Sciatic nerve (tissue), 2 donors: ENCODE measurements at places on chromosomes 4 and X.

- DNase-seq = no peak
Measured at GRCh38 chr4:25835384-25835783, 27.4 kb downstream of the SEL1L3 start.

DNA sequence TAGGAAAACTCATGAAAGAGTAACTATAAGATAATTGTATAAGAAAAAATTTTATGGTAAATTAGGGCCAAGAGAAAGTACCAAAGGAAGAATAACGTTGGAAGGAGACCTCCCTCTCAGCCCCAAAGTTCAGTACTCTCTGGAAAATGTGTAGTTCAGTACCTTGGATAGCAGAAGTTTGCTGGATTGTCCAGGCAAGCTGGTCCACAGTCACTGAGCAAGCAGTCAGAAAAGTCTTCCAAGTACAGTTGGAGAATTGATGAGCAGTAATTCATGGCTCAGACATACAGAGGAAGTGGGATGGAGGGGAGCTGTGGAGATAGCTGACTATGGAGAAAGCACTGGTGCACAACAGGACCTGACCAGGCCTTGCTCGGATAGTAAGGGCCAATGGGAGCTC lies 598.2 kb upstream of the NDST4 start:
- no peak for DNase-seq

DNA sequence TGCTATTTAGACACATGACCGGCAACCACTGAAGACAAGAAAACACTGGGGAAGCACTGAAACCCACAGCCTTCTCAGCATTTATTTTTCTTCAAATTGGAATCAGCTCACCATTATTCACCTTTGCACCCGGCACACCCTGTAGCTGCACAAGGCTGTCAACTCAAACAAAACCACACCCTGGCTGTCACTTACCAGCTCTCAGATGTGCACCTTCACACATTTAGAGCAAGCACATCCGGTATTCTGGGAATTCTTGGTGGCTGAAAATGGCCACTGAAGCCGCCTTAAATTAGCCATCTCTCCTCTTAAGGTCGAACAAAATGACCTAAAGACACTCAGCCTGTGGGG lies 5.9 kb downstream of the ZFYVE28 start:
- DNase-seq = no peak

DNA sequence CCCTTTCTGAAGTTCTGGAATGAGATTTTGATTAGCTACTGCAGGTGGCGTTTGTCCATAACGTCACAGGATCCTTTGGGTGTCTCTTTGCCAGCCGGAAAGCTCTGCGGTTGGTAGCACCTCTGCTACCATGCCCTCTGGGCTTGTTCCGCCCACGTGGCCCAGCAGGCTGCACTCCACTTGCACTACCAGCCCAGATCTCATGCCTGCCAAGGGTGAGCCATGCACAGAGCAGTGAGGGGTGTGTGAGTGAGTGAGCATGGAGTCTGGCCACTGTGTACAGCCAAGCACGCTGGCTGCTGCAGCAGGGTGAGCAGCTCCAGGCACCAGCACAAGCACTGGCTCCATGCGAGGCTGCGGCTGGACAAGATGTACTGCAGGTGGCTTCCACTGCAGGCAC lies 6.6 kb upstream of the HNRNPD start:
- no peak for DNase-seq

GRCh38 chr4:109319156-109319555 lies 16.7 kb upstream of the COL25A1 start:
- DNase-seq = no peak

DNA sequence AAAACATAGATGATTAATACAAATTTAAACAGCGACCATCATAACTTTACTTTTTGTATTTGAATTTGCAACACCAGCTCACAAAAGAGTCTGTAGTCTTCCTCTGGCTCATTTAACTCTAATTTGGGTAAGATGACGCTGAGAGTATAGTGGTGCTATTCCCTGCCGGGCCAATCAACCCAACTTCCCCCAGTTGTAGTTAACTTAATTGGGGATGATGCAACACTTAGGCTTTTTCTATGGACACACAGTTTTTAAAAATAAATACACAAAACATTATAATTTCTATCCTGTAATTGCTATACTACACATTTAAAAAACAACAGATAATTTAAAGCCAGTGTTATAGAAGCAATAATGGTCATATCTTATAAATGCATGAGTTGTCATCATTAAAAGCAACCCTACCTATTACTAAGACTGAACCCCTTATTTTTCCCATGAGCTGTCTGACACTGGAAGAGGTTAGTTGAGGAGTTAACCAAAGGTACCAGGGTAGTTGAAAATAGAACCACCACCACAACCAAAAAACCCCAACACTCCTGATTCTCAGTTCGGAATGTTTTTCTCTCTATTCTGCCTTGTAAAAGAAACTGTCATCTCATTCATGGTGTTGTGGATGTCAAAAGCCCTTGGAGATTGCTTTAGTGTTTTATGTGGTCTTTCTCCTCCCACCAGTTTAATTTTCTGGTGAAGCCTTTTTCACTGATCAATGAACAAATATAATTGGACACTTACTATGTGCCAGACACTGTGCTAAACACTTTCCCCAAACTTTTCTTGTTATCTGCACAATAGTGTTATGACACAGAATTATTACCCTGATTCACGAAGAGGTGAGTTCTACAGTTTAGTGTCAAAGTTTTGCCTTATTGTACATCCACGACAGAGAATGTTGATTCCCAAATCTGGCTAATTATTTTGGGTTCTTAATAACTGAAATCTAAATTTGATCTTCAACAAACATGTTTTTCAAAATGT lies 61.5 kb upstream of the RAPGEF2 start:
- no peak for DNase-seq

GRCh38 chrX:88425739-88426138 lies 321.3 kb upstream of the CPXCR1 start:
- no peak for DNase-seq

- DNase-seq = no peak
Measured at GRCh38 chr4:44462259-44462658, 13.7 kb upstream of the KCTD8 start.

- no peak for DNase-seq
Measured at GRCh38 chr4:52566136-52567031, 92.7 kb downstream of the USP46 start.

DNA sequence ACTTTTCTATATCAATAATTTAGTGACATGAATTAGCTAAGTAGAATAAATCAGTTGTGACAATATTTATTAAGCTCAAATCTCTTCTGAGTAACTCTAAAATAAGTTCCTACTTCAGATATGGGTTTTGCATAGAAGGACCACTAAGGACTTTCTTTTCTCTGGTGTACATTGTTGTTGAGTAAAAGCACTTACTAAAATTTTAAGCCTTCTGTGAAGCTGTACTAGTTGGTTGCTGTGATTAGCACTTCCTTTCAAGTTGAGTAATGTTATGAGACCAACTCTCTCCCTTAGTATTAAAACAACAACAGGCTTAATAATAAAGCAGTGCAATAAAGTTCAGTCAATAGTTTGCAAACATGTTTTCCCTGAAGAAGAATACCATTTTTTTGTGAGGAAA lies 667.4 kb upstream of the NDST4 start:
- no peak for DNase-seq

GRCh38 chrX:104282166-104282725 lies 27.5 kb upstream of the ESX1 start:
- DNase-seq = no peak

DNA sequence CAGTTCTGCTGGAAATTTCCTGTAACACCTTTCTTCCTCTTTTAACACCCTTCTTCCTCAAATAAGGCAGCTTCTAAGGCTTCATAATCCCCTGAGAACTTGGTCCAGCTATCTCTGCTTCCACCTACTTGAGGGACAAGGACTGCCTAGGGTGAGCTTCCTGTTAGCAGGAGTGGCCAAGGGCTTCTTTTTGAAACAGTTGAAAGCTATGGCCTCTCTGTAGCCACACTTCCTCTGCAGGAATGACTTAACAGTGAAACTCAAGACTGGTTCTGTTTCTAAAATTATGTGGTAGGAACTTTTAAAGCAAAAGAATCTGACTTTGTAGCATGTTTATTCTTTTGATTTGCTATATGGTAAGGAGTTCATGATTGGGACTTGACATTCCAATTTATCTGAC lies 108.5 kb upstream of the WDR1 start:
- DNase-seq = no peak

DNA sequence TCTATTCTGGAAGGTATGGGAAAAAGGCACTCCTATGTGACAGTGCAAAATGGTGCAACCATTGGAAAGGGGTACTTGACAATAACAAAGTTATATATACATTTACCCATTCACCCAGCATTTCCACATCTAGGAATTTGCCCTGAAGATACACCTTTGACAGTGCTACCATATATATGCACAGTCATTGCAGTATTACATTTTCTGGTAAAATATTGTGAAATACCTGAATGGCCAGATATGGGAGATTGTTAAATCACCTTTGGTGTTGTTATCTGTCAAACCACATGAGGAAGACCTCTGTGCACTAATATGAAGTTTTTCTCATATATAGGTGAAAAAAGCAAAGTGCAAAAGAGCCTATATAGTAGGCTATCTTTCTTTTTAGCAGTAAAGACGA lies 53.5 kb downstream of the SMAD1 start:
- DNase-seq = no peak

DNA sequence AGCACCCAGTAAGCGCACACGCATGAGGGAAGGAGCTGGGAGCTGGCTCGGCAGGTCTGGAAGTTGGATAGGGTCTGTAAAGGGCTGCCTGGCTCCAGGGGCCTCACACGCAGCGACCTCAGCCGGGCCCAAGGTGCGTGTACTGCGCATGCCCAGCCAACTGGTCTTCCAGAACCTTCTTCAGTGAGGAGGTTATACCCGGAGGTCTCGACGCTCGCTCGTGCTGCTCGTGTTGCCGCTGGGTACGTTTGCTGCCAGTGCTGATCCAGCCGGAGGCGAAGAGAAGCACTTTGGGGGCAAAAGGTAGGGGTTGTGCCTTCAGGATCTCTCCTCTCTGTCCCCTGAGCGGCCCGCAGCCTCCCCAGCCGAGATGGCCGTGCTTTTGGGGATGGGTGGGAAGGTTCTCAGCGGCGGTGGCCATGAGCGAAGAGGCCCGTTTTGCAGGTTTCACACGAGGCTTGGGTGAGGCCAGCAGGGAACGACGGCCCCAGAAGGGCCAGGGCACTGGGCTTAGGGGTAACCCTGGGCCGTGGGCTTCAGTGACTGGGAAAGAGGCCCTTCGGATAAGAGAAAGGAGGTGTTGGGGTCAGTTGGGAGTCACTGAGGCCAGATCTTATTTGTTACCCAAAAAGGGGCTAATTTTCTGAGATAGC lies 3.8 kb upstream of the CXCL9 start:
- no peak for DNase-seq

GRCh38 chr4:61984260-61984909 lies 784.3 kb downstream of the ADGRL3 start:
- no peak for DNase-seq

GRCh38 chr4:88697588-88698329 lies at the start of gene NAP1L5:
TSS of gene NAP1L5 (minus strand) at chr4:88697829. CDS start at chr4:88697754, 75 bp downstream.
- DNase-seq = peak; percentile 77

GRCh38 chr4:139223682-139224317 lies 46.8 kb upstream of the ELF2 start:
- DNase-seq = peak; percentile 61

DNA sequence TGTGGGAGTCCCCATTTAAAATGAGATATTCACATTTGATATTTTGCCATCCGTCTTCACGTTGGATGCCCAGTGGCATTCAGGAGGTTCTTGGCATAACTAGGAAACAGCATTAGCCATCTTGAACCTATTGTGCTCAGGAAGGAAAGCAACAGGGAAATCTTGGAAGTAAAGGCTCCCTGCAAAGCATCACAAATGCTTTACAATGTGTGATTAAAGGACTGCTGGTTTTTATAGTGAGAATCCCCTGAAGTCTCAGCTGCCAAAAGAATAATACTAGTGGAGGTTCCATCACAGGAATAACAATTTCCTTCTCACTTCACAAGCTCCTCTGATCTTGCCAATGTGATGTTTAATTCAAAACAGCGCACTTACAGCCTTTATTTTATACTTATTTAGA lies 49.7 kb upstream of the NPNT start:
- DNase-seq = no peak

- DNase-seq = no peak
Measured at GRCh38 chr4:6730603-6731317, 14.8 kb downstream of the BLOC1S4 start.

GRCh38 chr4:104766676-104767075 lies 272.0 kb upstream of the CXXC4 start:
- no peak for DNase-seq

DNA sequence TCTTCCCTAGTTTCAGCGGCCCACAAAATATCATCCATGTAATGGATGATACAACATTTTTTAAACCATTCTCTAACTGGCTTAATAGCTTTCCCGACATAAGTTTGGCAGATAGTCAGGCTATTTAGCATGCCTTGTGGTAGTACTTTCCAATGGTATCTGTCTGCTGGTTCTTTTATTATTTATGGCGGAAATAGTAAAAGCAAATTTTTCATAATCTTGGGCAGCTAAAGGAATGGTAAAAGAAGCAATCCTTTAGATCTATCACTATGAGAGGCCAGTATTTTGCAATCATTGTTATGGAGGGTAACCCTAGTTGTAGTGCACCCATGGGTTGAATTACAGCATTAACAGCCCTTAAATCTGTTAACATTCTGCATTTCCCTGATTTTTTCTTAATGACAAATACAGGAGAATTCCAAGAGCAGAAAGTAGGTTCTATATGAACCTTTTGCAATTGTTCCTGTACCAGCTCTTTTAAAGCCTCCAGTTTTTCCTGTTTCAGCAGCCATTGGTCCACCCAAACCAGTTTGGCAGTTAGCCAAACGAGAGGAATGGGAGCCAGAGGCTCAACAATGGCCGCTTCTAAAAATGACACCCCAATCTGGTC lies 14.3 kb upstream of the HSD17B11 start:
- no peak for DNase-seq

GRCh38 chrX:69535661-69536060 lies 31.5 kb downstream of the NALF2 start:
- DNase-seq = no peak

- DNase-seq = no peak
Measured at GRCh38 chr4:111854494-111855087, 290.7 kb upstream of the FAM241A start.
